Right kidney (tissue), 9 donors: ENCODE measurements at places on chromosomes 7 and 10.

- DNase-seq, result no peak
Measured at GRCh38 chr10:79381804-79382221, 34.5 kb downstream of the PPIF start.

GRCh38 chr10:9792181-9792580 is 1225.5 kb upstream of the CELF2 start:
- no peak for DNase-seq

DNA sequence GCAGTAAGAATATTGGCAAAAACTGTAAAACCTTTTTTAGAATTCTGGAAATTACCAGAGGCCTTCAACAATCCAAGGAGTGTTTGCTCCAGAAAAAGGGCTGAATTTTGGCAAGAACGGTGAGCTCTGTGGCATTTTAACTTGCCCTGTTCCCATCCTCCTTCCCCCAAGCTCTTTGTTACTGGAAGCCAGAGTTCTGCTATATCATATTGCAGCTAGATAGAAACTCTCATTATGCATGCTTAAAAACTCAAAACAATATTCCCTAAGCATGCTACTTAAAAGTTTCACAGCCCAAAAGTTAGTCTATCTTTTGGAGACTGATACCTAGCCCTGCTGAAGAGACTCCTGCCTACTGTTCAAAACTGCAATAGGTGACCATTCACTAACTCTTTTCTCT is 70.6 kb upstream of the GPR37 start:
- no peak for DNase-seq

- no peak for DNase-seq
Measured at GRCh38 chr10:101079874-101080273, 18.1 kb downstream of the KAZALD1 start.

- no peak for DNase-seq
Measured at GRCh38 chr7:13860734-13861133, 128.7 kb downstream of the ETV1 start.

DNA sequence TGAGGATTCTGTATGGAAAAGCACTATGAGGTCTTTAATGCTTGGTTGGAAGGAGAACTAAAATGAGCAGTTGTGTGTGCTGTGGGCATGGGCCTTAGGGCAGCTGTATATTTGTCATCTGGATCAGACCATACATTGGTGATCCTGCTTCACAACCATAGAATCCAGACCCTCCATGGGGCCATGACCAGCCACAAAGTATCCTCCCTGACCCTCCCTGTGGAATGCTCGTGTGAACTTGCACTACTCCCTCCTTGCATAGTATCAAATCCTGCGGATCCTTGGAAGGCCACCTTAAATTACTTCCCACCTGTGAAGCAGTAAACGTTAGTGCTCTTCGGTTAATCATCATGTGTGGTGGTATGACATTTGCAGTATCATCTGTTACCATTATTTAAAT is 67.1 kb downstream of the BMPR1A start:
- no peak for DNase-seq

- DNase-seq, result no peak
Measured at GRCh38 chr7:83159731-83160130, 3.0 kb downstream of the PCLO start.

- no peak for DNase-seq
Measured at GRCh38 chr7:134899729-134900128, 86.6 kb upstream of the AGBL3 start.

- DNase-seq, result no peak
Measured at GRCh38 chr10:92492748-92493240, 81.1 kb downstream of the IDE start.

- no peak for DNase-seq
Measured at GRCh38 chr10:97153270-97153850, 32.4 kb downstream of the SLIT1 start.

GRCh38 chr10:132957981-132958882 is 15.9 kb upstream of the CFAP46 start:
- no peak for DNase-seq

DNA sequence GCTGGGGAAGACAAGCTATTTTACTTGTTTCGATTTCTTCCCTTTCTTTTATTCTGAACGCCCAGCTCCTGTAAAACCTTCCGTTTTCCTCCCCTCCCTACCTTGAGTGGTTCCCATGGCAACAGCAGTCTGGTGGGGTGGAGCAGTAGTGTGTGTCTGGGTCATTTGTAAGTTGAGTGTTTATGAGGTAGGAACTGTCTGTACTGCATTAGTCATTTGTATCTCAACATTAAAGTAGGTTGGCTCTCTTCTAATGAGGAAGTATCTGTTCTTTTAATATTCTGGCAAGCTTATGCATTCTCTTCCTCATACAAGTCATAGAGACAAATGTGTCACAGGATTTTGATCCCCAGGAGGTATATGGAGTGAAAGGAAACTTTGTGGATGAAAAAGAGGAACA is 85.3 kb upstream of the CCDC6 start:
- no peak for DNase-seq

GRCh38 chr7:31125171-31125570 is 73.1 kb downstream of the ADCYAP1R1 start:
- no peak for DNase-seq

- DNase-seq, result no peak
Measured at GRCh38 chr7:39896840-39897239, 53.2 kb upstream of the CDK13 start.
